ENCODE measurements at places on chromosomes 3 and 15.

DNA sequence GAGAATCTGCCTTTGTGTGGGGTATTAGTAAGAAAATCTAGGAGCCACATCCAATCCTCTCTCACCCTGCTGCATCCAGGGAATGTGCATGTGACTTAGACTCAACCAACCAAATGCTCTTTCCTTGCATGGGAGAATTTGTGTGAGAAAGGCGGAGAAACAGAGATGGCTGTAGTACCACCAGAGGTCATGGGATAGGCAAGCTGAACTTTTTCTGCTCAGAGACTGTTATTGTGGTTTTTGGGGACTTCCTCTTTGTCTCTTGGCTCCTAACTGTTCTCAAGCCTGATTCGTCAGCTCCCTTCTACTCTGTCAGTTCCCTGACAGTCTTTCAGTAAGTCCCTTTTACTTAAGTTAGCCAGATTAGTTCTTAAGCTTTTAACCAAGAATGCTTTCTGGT lies 2.6 kb upstream of the ZSCAN2 start:
- no peak for DNase-seq

- DNase-seq = no peak
Measured at GRCh38 chr15:71939981-71940588, 129.7 kb downstream of the NR2E3 start.

GRCh38 chr3:101219842-101220560 lies 100.4 kb downstream of the IMPG2 start:
- no peak for DNase-seq

- no peak for DNase-seq
Measured at GRCh38 chr3:191774485-191774884, 313.5 kb downstream of the PYDC2 start.

DNA sequence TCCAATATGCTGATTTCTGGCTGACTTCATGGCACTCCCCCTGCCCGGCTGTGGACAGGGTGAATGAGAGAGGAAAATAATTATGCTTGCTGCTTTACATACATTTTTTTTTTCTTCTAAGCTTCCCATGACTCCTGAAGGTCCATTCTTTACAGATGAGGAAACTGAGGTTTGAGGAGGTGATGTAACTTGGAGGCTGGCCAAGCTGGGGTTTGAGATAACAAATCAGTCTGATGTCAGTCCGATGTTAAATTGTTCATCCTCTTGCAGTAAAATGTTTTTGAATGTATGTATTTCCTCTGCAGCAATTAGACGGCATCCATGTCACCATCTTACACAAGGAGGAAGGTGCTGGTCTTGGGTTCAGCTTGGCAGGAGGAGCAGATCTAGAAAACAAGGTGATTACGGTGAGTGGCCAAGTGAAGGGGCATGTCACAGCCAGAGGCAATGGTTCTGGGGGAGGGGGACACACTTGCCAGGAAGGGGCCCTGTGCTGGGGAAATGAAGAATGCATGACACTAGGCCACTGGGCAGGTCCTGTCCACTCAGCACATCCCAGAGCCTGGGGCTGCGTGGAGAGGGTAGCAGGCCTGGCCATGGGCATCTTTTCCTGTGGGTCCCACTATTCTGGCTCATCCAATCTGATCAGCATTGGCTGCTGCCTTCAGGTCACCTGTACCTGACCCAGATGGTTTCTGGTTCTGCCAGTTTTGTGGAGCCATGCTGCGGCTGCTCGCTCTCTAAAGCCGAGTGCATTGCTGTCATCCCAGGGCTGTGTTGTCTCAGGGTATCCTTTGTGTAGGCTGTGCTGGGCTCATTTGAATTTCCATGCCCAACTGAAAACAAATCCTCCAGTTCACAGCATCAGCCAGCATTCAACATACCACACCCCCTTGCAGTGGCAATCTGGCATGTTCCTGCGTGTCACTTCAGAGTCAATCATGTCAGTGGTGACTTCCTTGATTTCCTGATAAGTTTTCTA lies 20.4 kb downstream of the STARD5 start:
- DNase-seq = no peak

DNA sequence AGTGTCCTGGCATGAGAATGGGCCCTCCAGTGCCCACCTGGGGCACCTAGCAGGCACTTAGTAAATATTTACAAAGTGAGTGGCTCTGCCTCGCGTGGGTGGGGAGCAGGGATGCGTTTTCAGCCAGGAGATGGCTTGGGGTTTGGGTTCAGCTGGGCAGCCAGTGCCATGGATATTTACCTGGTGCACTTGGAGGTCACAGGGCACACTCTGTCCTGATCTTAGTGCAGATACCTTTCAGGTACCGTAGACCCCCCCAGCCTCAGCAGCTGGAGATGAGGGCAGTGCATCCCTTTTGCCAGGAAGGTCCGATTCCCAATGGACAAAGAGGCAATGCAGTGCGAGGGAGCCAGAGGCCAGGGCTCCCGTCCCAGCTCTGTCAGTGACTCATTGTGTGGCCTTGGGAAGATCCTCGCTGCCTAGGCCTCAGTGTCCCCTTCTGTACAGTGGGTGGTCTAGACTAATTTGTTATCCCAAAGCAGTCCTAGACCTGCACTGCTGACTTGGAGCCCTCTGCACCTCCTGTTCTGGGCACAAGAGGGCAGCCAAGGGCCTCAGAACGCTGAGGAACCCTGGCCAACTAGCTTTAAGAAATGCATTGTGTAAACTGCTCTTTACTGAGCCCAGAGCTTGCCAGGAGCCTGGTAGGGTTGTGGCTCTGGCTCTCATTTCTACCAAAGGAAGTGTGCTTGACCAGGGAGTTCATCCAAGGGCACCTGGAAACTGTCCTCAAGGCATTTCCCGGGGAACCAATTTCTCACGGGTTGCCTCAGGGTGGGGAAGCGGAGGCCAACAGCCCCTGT lies 16.0 kb downstream of the HDAC11 start:
- DNase-seq = peak; percentile 36

DNA sequence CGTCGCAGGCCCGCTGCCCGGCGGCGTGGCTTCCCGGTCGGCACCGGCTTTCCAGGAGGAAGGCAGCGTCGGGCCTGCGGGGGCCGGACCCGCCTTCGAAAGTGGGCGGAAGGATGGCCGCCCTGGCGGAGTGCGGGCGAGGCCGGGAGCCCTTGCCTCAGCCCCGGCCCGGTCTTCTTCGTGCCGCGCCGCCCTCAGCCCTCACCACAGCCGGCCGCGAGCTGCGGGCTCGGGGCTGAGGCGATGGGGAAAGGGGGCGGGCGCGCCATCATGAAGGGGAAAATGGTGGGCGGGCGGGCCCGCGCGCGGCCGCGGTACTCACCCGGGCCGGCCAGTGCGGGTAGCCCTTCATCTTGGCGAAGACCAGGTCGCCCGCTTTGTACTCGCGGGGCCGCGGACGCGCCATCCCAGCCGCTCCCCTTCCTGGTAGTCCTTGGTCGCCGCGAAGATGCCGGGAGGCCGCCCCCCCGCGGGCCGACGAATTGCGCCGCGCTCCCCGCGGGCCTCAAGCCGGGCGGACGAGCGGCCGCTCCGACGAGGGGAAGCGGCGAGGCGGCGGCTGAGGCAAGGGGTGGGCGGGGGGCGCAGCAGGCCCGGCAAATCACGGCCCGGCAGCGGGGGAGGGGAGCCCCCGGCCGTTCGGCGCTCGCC lies 489 bp downstream of the HDGFL3 start:
- DNase-seq = no peak

DNA sequence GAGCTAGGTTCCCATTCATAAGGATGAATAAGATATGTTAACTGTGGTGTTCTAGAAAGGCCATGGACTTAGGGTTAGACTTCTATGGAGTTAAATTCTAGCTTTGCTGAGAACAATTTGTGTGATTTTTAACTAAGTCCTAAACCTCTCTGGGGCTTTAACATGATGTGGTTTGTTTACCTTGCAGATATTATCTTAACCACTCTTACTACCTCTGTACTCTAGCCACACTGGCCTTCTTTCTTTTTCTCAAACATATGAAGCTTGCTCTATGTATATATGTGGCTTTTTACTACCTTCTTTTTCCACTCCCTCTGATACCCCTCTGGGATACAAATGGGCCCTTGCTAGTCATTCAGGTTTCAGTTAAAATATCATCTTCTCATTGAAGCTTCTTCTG lies 108.4 kb downstream of the ZNF609 start:
- no peak for DNase-seq

DNA sequence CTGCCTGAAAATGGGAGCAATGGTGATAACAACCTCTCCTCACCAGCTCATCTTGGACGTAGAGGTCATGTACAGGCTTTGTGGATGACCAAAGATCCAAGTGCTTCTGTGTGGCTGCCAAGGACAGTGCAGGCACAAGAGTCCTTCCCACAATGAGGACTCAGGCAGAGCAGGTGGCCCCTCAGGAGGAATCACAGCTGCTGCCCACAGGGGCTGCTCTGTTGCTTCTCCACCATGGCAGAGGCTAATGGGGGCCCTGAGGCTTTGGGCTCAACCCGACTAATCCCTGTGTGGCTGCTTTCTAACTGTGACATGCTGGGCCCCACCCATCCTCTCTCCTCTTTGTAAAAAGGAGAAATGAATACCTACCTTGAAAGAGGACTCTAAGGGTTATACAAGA lies 58.1 kb upstream of the MRPS22 start:
- DNase-seq = no peak

DNA sequence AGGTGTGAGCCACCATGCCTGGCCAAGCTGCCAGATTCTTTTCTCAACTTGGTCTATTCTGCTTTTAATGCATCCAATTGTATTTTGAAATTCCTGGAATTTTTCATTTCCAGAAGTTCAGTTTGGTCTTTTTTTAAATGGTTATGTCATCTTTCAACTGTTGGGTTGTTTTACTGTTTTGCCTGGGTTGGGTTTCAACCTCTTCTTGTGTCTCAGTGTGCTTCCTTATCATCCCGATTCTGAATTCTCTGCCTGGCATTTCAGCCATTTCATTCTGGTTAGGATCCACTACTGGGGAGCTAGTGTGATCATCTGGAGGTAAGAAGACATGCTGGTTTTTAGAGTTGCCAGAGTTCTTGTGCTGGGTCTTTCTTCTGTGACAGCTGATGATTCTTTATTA lies 61.5 kb downstream of the LRRC49 start:
- DNase-seq = no peak

GRCh38 chr15:45921376-45921775 lies 286.5 kb downstream of the SQOR start:
- no peak for DNase-seq

- DNase-seq = no peak
Measured at GRCh38 chr3:123239756-123240155, 38.0 kb downstream of the SEC22A start.

DNA sequence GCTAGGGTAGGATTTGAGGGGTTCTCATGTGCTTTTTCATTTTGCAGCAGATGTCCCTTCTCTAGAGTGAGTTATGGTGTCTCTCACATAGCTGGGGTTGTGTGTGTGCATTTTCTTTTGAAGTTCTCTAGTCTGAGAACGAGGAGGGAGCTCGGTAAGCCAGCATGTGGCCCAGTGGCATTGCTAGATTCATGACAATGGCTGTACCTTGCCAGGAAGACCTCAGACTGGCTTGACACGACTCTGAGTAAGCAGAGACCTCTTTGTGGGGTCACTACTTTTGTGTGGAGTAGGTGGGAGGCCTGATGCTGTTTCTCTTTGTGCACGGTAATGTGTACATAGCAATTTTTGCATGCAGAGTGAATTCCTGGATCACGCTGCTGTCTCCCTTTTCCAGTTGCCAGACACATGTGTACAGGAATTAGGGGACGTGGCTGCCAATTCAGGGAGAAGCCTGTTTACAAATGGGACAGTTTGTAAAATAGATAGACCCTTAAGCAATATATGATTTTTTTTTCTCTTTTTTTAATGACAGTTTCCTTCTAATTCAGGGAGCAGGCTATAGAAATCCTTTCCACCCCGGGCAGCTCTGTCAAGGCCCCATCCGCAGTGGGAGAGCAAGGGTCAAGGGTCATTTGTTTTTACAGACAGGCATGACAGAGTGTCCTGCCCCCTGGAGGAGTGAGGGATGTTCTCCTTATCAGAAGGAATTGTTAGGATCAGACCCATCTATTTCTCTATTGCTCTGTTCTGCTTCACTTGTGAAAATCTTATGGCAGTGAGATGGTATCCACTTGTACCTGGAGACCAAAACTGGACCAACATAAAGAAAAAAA lies 4.6 kb downstream of the CACNA1D start:
- DNase-seq = no peak

DNA sequence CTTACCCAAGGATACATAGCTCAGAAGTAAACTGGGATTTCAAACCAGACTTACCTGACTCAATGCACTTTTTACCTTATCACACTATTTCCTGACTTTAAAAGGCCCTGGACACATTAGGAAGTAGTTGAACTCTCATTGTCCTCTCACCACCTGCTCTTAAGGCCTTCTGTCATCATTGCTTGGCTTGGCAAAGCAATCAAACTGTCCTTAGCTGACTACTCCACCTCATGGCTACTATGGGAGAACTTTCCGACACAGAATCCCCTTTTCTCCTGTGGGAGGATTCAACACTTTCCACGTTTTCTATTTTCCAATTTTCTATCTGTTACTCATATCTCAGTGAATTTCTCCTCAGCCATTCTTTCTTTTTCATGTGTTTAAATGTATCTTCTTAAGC lies 55.4 kb downstream of the ZNF148 start:
- DNase-seq = no peak

DNA sequence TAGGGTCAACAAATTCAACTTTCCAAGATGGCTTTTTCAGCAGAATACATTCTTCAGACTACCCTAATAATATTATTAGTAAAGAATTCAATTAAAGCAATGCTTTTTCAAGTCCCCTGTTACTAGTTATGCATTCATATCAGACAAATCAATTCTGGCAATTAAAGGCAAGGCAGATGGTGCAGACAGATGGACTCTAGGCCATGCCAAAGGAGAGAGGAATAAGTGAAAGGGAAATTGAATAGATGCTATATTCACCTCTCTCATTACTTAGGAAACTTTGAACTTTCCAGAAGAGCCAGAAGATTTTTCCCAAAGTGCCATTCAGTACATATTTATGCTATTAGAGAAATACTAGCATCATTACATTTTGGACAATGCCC lies 487.7 kb upstream of the RASGRP1 start:
- DNase-seq = no peak

GRCh38 chr3:81744366-81744765 lies 17.1 kb downstream of the GBE1 start:
- no peak for DNase-seq

DNA sequence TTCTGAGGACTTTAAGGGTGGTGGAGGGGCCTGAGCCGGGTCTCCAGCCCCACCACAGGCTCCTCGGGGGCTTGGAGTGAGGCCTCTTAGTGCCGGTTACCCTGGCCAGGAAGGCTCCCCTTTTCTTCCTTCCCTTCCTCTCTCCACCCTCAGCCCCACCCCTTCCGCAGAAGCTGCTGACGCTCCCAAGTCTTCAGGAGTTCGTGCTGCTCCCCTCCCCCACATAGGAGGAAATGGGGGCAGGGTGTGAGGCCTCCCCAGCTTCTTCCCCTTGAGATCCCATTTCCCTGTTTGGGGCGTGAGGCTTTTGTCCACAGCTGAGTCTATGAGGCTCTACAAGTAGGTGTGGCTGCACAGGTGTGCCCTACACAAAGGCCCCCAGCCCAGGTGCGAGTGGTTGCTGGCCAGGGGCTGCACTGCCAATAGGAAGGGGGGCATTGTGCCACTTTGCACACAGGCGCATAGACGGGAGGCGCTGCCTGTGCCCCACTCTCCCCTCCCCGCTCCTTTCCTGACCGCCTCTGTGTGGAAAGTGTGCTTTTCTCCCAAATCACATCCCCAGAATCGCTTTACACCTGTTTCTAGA lies 915 bp upstream of the CALML4 start:
- no peak for DNase-seq
